ENCODE measurements at places on chromosomes 4 and X.

DNA sequence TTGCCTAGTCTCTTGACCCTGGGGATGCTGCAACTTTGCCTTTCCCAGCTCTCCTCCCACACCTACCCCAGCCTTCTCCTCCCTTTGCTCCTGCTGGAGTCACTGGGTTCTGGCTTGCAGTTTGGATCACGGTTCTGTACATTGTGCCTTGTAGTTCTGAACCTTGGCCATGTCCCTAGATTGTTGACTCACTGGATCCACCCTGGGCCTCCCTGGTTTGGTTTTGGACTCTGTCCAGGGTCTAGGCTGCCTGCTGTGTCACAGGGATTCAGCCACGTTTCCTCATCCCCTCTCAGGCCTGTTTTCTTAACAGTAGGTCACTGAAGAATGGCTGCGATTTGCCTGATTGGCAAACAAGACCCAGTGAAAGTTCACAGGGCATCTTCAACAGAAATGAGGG, 11.5 kb upstream of the GABRE start:
- DNase-seq: no peak

GRCh38 chrX:118990512-118991227, 16.3 kb downstream of the LONRF3 start:
- DNase-seq: no peak

DNA sequence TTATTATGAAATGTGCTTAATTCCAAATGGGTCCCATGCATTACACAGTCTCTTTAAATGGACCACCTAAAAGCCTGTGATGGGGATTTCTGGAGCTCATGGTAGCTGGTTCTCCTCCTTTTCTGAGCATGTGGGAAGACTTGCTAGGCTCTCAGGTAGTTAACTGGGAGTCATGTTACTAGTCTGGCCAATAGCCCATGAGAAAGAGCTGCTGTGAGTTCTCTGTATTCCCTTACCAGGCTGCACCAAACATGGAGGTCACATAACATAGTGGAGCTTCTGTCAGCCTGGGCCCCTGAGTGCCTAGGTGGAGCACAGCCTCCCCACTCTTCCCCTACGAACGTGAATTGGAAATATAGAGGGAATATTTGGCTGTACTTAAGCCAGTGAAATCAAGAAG, 198.4 kb downstream of the MAML3 start:
- no peak for DNase-seq

DNA sequence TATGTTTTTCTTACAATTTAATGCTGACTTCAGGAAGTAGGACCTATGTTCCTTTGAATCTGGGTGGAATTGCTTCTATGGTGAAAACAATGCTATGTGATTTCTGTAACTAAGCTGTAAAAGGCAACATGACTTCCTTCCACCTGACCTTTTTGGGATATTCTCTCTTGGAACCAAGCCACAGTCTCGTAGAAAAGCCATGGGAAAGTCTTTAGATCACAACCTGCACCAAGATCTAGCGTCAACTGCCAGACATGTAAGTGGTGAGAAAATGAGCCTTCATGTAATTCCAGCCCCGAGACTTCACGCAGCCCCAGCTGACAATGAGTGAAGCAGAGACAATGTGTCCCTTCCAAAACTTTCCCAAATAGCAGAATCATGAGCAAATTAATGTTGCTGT, 297.0 kb upstream of the DCAF8L1 start:
- no peak for DNase-seq

Data from stimulated activated CD8-positive, alpha-beta memory T cell treated with anti-CD3 and anti-CD28 coated beads, Interleukin-7, amount 100 ng/mL, for 24 hours (primary cell).